ENCODE measurements at places on chromosomes 5 and 9.

- DNase-seq = no peak
Measured at GRCh38 chr5:157339409-157339808, 73.5 kb downstream of the CYFIP2 start.

DNA sequence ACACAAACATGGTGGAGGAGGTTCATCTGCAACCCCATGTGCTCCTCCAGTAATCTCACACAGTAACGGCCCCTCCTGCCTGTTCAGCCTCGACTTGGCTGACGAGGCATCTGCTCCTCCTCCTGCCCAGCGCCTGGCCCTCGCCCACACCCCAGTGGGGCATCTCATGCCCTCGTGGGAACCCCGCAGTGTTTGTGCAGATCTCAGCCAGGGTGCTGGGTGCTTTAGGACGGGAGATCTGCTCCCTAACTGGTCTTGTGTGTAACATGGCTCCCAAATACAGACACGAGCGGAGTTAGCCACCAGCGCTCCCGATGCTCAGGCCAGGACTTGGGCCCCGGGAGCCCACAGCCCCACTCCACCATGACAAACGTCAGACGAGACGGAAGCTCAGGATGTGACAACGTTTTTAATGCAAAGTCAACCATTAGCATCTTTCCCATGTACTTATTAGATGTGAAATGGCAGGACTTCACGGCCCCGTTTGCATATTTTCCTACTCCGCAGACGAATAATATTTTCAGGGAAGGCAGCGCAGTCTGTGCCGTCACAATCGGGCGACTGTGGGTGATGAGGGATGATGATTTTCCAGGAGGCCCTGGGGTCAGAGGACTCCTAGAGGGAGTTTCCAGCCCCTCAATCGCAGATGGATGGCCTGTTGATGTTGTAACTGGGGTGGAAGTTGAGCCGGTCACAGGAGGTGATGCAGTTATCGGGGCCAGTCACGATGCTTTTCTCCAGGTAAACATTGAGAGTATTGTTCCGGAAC lies 5.5 kb upstream of the MRPS2 start:
- no peak for DNase-seq

DNA sequence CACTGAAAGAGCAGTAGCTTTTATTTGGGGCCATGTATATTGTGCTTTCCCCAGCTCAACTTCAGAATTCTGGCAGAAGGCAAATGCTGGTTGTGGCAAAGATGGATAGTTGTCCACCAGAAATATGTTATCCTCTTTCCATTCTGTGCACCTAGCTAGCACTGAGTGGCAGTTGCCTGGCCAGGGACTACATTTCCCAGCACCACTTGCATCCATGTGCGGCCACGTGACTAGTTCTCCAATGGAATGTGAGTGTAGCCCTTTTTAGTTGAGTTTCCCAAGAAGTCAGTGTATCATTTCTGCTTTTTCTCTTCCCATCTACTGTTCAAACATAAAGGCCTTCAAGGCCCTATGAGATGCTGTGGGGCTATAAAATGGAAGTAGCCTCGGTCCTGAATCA lies 354.0 kb upstream of the CLINT1 start:
- DNase-seq = no peak

GRCh38 chr5:127958421-127959011 lies 125.0 kb upstream of the SLC12A2 start:
- no peak for DNase-seq

DNA sequence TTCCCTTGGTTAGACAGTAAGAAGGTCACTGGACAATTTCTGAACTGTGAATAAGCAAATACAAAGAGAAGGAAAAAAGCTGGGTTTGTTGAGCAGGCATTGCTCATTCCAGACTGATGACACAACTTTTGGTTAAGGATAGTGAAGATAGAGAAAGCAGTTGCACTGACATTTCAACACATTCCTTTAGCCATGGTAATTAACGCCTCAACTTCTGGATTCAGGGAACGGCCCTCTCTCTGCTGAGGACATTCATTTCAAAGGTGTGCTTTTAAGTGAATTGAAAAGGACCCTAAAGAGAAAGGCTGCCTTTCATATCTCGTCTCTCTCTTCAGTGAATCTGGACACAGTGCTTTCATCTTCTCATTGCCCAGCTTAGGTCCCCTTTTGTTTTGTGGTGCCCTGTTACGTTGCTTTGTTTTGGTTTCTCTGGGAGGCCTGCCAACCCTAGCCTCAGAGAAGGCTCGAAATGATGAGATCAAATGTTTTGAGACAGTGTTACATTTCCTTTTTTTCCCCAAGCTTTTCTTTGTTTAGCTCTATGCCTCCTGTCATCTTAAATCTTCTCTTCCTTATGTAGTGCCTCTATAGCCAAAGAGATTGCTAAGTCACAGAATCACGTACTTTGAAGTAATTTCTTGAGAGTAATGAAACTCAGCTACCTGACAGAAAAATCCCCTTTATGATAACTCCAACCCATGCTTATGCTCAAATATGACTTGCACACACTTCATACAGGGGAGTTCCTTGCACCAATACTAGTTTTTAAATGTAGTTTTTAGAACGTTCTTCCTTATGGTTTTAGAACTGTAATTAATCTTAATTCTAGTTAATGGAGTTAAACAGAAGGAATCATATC lies 94.4 kb upstream of the IFNE start:
- peak; percentile 49 for DNase-seq

Measured in activated naive CD4-positive, alpha-beta T cell treated with anti-CD3 and anti-CD28 coated beads, Interleukin-2, amount 50 U/mL, for 72 hours (primary cell).